ENCODE measurements at places on chromosomes 13 and 19. TPM values are rescaled to one million over a fixed set of nuclear protein-coding genes. Genes with fewer than 3 reads are reported as not detected.

The CATSPERD gene
- total RNA-seq: not detected

The OR7D2 gene
- not detected for total RNA-seq

The GTF3A gene
- 195 TPM for total RNA-seq

The ZNF541 gene
- not detected for total RNA-seq

The ZFR2 gene
- not detected for total RNA-seq

Measured in transverse colon (tissue), 4 donors.